Astrocyte of the hippocampus (primary cell): ENCODE measurements at places on chromosomes 13 and 19.
A peak's percentile ranks its signal among the peaks of the same experiment; 100 is the strongest.

DNA sequence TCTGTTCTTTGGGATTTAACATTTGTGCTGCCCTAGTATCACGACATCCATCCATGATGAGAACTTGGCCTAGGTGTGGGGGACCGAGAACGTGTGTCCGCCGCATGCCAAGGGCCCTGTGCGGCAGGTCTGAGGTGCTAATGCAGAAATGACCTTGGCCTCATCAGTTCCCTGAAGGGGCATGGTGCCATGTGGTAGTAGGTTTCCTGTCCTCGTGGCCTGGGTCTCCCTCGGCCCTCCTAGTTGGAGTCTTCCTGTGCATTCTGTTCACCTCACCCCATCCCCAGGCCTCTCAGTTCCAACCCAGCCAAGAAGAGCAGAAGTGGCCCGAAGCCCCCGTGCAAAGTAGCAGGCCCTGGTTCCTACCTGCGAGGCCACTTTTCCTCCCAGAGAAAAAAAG is 59.8 kb downstream of the GGACT start:
- DNase-seq: no peak

DNA sequence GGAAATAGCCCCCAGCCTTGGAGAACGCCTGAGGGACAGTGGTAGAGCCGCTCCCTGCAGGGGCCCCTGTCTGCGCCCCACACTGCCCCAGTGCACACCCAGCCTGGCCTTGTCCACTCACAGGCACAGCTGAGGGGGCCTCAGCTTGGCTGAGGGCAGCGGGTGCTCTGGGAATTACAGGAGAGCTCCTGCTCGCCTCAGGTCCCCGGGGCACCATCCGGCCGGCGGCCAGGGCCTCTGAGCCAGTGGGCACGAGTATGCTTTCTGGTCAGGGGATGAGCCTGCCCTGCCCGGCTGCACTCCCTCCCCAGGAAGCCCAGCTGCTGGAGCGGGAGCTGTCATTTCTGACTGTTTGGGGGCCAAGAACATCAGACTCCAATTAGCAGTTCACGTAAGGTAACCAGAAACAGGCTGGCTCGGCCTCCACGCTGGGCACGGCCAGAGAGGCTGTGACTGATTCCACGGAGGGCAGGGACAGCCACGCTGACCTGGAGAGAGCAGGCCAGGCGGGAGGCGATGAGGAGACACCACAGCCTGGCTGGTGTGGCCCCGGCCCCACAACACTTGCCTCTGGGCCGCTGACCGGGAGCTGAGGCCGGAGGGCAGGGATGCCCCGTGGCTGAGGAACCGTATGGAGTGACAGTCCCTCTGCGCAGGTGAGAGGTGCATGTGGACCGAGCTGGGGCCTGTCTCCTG is 15.4 kb downstream of the CEBPG start:
- DNase-seq: no peak

DNA sequence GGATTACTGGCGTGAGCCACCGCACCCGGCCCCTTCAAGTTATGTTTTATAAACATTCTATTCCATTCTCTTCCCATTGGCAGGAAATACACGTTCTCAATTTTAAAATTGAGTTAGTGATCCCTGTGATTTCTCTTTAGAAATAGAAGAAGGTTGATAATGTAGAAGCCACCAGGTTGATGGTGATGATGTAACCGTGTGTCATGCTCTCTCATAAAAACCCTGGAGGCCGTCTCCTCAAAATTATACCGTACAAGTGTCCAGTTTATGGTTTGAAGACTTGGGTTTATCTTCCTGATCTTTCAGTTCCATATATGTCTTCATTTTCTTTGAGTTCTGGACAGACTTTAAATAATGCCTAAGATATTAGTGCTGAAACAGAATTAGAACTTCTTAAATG is 32.2 kb downstream of the COG3 start:
- no peak for DNase-seq

DNA sequence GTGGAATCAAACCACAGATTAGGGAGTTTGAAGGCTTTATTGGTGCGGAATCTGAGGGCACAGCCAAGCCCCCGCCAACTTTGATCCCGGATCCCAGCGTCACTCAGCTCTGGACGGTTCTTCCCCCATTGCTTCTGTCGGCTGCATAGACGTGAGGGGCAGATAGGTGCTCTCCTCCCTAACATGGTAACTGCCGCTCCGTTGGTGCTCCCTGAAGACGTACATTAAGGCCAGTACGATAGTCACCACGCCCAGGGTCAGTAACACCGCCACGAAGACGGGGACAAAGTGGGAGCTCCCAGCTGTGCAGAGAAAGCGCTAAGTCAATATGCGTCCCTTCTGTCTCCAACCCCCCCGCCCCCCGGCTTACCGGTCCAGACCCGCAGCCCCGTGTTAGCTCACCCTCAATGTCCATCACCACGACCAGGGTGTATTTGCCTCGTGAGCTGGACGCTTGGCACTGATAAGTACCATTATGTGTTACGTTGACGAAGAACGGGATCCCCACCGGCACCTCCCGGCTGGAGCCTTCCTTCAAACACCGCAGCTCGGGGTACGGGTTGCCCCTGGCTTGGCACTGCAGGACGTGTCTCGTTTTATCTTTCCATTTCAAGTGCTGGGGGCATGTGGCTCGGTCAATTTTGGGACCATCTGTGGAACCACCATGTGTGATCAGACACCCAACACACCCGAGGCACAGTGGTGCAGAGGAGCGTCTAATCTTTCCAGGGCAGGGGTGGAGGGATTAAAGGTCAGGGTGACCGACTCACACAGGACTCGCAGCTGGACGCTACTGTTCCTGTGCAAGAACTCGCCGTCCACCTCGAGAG is 644 bp upstream of the RAVER1 start:
- DNase-seq: peak; percentile 38

DNA sequence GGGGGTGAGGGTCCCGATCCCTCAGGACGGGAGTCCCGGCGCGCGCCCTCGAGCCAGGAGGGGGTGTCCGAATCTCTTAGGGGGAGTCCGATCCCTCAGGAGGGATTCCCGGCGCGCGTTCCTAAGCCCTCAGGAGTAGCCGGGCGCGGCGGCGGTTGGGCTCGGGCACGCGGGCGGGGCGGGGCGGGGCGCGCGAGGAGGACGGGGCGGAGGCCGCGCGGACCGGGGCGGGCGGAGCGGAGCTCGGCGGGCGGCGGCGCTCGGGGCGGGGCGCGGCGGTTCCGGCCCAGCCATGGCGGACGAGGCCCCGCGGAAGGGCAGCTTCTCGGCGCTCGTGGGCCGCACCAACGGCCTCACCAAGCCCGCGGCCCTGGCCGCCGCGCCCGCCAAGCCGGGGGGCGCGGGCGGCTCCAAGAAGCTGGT is at the start of gene CUL4A:
Gene CUL4A, plus strand, starts transcription at position 278 of the 423 bp plus-strand sequence. Its CDS starts 15 bp downstream, at position 293.
- DNase-seq: peak; percentile 93
